Astrocyte (in vitro differentiated cells and primary cell): ENCODE measurements at places on chromosomes 7 and 10. TPM values are rescaled to one million over a fixed set of nuclear protein-coding genes. Genes with fewer than 3 reads are reported as not detected.

The ACTL6B gene
- total RNA-seq, result not detected in 2 replicates

The NPC1L1 gene
- total RNA-seq, result 0.05 and 0.07 TPM in 2 replicates

The RGR gene
- not detected in 2 replicates for total RNA-seq

The MYPN gene
- total RNA-seq, result 0.11 and 0.14 TPM in 2 replicates

- peak; percentile 58 for DNase-seq
Observed at GRCh38 chr7:133676805-133677370, 424.0 kb downstream of the EXOC4 start.

DNA sequence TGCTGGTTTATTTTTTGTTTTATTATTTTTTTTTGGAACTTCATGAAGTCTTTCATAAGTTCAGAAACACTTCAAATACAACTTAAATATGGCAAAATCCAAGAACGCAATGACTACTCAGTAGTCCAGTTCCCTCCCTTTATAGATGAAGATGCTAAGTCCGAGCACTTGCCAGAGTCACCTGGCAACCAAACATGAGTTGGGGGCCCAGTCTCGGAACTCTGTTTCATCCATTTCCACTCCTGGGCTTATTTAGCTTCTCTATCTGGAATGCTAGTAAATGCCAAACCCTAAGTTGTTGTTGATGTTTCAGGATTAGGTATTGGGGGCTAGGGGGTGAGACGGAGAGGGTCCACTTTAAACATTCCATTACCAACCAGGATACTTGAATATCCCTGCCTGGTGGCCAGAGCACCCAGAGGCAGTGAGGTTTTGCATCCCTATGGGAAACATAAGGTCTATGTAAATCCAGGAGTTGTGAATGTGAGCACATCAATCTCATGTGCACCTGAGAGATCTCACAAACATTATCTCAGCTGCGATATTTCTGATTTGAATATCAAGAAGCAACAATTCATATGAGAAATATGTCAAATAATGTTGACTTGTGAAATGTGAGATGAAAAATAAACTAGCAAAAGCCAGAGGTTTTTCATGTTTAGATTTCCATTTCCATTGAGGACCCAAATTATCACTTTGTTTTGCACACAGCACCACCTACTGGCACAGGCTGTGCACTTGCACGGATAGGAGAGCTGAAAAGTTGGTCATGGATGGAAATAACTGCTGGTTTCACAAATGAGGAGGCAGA lies 129.3 kb downstream of the PKD1L1 start:
- peak; percentile 49 for DNase-seq

GRCh38 chr7:90595342-90595800 lies 750 bp upstream of the CDK14 start:
- no peak for DNase-seq

DNA sequence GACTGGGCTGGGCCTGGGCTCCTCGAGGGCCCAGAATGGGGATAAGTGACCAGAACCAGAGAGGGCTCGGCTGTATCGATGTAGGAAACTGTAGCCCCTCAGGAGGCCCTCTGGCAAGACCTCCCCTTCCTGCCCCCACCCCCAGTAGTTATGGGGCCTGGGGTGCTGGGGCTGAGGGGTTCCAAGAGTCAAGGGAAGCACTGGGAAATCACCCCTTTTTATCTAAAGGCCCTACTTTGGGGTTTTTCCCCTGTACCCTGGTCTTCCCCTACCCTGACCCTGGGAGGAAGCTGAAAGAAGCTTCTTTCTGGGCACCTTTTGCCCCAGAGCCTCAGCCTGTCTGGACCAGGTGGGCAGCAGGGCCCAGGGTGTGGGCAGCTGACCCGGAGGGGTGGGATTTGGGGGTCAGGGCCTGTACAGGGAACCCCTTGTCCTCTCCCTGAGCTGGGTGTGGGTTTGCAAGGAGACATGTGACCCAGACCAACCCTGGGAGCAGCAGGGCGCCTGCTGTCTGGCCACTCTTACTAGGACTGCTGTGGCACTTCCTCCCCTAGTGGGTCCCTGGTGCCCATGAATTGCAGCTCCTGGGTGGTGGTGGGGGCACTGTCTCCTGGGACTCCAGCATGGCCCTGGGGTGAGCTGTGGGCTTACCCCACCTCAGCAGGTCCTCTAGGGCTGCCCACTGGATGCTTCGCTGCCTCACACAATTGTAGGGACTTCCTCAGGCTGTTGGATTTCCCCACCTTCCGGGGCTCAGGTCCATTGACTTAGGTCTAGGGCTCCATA lies 1.5 kb downstream of the IRF5 start:
- no peak for DNase-seq

DNA sequence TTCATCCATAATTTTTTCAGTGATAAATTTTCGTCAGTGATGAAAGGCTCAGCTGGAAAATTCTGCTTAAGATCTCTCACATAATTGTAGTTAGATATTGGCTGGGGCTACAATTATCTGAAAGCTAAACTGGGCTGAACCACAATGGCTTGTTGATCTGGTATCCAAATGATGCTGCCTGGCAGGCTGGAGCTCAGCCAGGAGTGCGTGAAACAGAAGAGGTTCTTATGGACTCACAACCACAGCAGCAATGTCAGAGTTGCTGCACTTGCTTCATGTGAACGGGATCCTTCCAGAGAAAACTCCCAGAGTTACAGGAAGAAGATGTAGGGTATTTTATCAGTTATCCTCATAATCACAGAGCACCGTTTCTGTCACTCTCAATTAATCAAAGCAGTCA lies 533.2 kb upstream of the POM121L12 start:
- DNase-seq, result no peak

DNA sequence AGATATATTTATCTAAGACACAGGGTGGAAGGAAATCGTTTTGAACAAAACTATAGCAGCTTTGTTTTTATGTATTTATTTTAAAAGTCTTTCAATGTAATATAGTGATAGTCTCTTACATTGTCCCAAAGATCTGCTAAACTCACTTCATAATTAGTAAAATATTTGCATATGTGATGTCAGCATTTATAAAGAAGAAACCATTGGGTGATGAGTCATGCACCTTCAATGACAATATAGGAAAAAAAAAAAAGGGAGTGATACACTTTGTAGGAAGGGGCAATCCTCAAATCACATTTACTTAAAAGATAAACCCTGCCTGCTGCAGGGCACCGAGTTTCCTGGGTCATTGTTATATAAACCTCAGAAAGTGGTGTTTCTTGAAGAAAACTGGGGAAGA lies 112.4 kb upstream of the SEMA3C start:
- DNase-seq, result no peak

DNA sequence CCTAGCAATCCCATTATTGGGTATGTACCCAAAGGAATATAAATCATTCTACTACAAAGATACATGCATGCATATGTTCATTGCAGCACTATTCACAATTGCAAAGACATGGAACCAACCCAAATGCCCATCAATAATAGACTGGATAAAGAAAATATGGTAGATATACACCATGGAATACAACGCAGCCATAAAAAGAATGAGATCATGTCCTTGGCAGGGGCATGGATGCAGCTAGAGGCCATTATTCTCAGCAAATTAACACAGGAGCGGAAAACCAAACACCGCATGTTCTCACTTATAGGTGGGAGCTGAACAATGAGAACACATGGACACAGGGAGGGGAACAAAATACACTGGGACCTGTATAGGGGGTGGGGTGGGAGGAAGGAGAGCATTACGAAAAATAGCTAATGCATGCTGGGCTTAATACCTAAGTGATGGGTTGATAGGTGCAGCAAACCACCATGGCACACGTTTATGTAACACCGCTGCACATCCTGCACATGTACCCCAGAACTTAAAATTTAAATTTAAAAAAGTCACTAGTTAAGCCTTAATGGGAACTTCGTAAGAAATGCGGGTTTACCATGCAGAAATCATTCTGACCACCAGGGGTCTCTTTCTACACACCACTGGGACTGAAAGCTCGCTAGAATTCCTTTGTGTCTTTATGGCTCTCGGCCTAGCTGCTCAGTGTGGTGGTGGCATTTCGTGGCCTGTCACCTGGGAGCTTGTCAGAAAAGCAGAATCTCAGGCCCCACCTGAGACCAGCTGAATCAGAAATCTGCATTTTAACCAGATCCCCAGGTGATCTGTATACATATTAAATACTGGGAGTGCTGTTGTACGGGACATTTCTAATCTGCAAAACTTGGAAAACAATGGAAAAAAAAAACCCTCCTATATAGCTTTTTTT lies 9.5 kb downstream of the ANKRD1 start:
- DNase-seq, result peak; percentile 49

DNA sequence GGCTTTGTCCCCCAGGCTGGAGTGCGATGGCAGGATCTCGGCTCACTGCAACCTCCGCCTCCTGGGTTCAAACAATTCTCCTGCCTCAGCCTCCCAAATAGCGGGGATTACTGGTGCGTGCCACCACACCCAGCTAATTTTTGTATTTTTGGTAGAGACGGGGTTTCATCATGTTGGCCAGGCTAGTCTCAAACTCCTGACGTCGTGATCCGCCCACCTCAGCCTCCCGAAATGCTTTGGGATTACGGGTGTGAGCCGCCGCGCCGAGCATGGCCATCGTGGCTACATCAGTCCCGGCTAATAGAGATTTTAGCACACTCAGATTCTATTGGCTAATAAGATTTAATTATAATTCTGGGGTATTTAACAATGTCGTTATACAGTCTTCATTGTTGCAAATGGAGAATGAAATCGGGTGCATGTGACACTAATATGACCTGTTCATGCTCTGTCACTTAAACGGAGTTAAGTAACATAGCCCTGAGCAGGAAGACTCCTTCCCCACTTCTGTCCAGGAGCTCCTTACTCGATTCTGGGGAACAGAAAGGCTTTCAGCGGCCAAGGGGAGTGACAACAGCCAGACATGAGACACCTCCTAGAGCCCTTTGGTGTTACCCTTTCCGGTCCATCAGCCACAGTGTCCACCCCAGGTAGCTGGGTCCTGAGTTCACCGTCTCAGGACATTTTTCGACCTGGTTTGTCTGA lies 40.9 kb upstream of the FAM20C start:
- no peak for DNase-seq

GRCh38 chr10:60384011-60384410 lies 5.7 kb downstream of the ANK3 start:
- DNase-seq, result no peak
